Natural killer cell (primary cell): ENCODE measurements at places on chromosomes 5 and 9.

GRCh38 chr9:134734270-134734669 is 92.7 kb downstream of the COL5A1 start:
- DNase-seq: no peak

- DNase-seq: no peak
Measured at GRCh38 chr9:6938447-6938846, 180.7 kb downstream of the KDM4C start.

- DNase-seq: no peak
Measured at GRCh38 chr9:124795881-124796431, 19.0 kb downstream of the OLFML2A start.

DNA sequence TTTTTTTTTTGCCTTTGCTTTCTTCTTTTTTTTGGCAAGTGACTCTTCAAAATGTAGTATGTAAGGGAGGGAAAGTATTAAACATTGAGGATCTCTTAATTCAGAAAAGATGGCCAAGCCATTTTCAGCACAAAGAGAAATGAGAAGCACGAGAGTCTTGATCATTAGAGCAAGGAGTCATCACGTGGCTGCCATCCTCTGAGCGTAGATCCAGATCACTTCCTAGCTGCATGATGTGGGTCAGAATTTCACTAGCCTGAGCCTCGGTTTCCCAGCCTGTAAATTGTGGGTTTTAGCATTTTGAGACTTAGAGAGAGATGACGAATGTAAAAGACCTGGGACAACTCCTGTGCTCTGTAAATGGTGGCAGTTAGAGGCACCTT is 312.9 kb downstream of the ARHGEF28 start:
- no peak for DNase-seq

DNA sequence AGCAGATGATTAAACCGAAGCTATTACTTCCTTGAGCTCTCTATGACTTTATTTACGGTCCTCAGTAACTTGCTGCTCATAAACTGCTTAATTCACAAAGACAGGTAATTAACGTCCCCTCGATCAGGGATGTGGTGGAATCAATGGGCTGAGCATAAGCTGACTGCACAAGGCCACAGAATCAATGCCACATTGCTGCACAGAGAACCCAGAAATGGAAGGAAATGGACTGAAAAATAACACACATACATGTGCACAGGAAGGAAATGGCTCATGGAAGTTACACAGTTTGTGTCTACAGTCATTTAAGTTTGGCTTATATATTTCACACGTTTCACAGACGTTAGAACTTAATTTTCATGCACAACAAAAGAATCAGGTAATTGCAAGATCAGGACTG is 118.3 kb upstream of the KLF9 start:
- DNase-seq: no peak

DNA sequence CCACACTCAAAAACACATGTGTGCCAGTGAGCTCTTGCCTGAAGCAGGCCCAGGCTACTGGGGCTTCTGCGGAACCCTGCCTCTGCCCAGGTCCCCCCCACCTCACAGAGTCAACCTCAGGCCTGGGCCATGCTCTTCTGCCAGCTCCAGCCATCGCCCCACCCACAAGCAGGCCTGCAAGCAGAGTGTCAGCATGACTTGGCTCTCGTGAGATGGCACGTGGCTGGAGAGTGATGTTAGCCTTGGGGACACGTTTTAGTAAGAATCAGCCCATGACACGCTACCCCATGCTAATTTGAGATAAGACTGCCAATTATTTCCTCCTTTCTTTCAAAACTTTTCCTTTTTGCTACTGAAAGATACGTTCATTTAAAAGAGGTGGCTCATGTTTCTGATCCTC is 351.7 kb downstream of the IRX2 start:
- DNase-seq: no peak

DNA sequence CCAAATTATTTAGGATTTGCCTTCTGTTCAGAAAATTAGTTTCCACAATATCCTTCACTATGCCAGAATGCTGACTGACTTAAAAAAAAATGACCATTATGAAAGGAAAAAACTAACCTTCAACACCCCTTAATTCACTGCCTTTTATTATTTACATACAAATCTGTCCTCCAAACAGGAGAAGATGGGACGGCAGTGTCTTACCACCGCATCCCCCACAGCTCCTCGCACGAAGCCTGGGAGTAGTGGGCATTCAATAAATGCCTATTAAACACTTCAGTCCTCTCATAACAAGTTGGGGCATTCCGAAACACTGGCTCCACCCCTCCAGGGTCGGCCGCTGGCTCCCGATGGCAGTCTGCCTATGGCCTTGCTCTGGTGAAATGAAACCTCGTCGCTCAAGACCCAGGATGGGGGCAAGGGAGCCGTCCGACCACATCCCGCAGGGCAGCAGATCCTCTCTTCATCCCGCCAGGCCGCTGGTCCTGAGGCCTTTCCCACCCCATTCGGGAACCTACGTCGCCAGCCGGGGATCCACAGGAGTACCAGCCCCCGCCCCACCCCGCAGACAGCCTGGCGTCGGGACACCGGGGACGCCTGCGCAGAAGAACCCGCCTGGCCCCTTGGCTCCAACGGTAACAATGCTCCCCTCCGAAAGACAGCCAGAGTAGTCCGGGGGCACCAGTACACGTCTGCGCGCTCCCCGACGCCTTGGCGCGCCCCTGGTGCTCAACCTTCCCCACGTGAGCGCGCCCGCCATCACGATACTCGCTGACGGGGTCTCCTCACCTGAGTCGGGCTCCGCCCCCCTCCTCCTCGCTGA is 613 bp downstream of the ZBTB5 start:
- DNase-seq: peak; percentile 93

GRCh38 chr5:83900306-83900705 is 179.7 kb upstream of the HAPLN1 start:
- no peak for DNase-seq

DNA sequence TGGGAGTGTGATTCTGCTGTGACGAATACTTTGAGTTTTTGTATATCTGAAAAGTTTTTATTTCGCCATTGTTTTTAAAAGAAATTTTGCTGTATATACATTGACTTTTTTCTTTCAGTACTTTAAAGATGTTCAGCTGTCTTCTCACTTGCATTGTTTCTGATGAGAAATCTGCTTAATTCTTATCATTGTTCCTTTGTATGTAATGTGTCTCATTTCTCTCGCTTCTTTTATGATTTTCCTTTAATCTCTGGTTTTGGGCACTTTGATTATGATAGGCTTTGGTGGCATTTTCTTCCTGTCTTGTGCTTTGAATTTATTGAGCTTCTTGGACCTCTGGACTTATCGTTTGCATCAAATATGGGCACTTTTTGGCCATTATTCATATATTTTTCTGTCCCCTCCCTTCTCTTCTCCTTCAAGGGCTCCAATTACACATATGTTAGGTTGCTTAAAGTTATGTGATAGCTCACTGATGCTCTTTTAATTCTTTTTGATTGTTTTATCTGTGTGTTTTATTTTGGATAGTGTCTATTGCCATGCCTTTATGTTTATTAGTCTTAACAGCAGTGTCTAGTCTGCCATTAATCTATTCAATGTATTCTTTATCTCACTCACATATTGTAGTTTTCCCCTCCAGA is 30.6 kb downstream of the STX17 start:
- DNase-seq: no peak

DNA sequence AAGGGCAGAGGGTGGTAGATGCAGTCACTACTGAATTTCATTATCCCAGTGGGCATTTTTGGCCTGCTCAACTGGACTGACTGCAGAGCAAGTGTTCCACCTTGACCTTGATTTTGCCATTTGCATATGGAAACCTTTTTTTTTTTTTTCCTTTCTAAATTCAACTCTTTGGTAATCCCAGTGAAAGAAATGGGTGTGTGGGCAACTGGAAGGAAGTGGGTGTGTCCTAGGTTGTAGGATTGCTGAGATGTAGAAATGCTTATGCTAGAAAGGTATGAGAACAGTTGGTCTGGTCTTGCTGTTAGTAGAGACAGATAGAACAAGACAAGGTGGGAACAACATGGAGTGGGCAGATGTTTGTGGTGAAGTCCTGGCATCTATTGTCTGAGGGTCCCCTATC is 7.8 kb upstream of the IL12B start:
- no peak for DNase-seq

DNA sequence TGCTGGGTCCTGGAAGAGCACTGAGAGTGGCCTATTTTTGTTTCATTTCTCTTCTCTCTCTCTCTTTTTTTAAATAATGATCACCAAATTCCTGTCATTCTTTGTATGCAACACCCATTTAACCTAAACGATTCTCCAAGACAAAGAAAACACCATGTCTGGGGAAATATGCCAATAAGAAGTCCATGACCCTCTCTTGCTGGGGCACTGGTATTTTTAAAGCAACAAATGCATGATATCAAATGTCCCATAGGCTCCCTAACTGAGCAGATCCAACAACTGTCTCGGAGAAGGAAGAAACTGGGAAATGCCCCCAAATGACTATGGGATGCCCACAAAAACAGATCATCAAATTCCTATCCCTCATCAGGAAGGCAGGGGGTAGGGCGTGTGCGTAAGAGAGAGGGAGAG is 567.4 kb downstream of the CCDC171 start:
- DNase-seq: no peak

DNA sequence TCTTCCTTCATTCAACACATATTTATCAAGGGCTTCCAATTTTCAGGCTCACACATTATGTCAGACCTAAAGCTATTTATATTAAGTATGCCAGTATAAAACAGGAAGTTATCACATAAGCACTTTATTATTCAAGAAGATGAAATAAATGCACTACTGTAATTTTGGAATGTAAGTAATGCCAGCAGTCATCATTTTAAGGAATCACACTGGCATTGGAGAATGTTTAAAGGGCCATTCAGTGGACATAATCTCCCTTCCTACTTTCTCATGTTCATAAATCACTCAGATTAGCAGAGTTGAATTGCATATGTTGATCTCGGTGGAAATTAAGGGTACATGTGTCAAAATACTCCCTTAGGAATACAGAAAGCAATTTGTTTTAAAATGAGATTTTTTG is 164.4 kb downstream of the GIN1 start:
- no peak for DNase-seq

DNA sequence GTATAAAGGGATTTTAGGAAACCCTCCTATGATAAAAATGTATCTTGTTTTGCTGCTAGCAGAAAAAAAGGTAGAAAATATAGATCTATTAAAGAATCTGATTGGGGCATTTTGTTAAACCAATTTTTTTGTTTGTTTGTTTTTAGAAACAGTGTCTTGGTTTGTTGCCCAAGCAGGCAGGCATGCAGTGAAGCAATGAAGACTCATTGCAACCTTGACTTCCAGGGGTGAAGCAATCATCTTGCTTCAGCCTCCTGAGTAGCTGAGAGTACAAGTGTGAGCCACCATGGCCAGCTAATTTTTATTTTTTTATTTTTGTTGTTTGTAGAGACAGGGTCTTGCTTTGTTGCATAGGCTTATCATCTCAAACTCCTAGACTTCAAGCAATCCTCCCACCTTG is 755.8 kb upstream of the EDIL3 start:
- no peak for DNase-seq

- DNase-seq: no peak
Measured at GRCh38 chr9:137598943-137599342, 6.5 kb upstream of the ARRDC1 start.

DNA sequence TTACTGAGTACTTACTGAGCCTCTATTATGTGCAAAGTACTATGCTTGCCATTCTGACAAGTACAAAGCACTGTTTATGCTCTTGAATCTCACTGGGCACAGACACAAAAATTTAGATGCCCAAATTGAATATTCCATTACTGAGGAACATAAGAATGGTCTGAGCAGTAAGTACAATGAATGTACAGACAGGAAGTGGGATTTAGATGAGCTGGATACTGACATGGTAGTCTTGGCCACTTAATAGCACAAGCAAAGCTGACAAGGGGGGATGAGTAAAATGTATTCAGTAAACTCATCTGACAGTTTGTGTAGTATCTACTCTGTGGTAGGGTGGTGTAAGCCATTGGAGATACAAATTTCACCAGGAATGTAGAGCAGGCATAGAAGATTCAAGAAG is 132.4 kb downstream of the EFNA5 start:
- no peak for DNase-seq

- DNase-seq: no peak
Measured at GRCh38 chr5:170266570-170267381, 30.8 kb downstream of the LCP2 start.

DNA sequence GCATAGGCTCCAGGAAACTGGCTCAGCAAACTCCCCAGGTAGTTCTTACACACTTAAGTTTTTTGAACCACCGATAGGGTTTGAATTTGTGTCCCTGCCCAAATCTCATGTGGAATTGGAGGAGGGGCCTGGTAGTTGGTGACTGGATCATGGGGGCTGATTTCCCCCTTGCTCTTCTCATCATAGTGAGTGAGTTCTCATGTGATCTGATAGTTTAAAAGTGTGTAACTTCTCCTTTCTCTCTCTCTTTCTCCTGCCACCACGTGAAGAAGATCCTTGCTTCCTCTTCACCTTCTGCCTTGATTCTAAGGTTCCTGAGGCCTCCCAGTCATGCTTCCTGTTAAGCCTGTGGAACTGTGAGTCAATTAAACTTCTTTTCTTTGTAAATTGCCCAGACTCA is 22.4 kb upstream of the HACD4 start:
- DNase-seq: no peak

GRCh38 chr5:81948349-81948748 is 23.5 kb upstream of the ATG10 start:
- no peak for DNase-seq

- DNase-seq: no peak
Measured at GRCh38 chr9:128454991-128455390, 815 bp upstream of the ODF2 start.

DNA sequence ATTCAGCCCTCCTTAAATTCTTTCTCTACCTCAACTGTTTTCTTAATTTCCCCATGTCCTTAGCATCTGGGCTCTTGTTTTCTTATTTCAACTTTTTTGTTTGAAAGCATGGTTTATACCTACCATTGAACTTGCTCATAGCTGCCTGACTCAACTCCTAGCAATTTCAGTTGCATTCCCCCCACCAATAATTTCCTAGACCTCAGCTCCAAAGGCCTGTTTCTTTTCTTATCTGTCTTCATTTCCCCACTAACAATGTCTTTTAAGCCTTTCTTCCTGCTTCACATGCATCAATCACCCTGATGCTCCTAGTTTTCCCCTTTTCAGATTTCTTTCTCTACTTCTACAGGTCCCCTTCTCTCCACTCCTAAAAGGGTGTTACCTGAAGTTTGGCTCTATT is 129.7 kb upstream of the PDE4D start:
- no peak for DNase-seq

GRCh38 chr5:37771731-37772130 is 68.1 kb downstream of the GDNF start:
- DNase-seq: no peak

DNA sequence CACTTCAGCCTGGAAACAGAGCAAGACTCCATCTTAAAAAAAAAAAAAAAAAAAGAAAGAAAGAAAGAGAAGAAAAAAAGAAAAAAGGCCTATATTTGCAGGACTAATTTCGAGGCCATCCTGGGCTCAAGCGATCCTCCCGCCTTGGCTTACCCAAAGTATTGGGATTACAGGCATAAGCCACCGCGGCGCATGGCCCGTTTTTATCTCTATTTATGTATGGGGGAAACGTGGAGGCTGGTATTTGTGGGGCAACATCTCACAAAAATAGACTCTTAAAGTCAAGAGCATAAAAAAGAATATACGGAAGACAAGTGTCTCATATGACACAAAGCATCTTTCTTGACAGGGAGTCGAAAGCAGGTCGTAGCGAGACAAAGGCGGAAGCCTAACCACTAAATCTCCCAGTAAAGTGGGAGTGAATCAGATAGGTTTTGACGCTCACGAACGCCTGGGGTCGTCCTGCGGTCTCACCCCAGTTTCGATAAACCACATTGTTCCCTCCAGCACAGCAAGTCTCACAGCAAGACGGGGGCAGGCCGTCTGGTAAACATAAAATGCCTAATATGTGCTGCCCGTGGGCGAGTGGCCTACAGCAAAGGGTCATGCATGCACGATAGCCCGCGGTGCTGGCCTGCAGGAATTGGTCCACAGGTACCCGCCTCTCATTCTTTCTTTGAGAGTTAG is 1.8 kb upstream of the TRIM41 start:
- peak; percentile 57 for DNase-seq
